ENCODE measurements at places on chromosomes 7 and 10.

GRCh38 chr10:15316871-15317464 is 54.1 kb downstream of the FAM171A1 start:
- no peak for DNase-seq

- DNase-seq: no peak
Measured at GRCh38 chr10:121684276-121684675, 86.0 kb upstream of the FGFR2 start.

- DNase-seq: no peak
Measured at GRCh38 chr7:2242541-2243429, 759 bp downstream of the NUDT1 start.

DNA sequence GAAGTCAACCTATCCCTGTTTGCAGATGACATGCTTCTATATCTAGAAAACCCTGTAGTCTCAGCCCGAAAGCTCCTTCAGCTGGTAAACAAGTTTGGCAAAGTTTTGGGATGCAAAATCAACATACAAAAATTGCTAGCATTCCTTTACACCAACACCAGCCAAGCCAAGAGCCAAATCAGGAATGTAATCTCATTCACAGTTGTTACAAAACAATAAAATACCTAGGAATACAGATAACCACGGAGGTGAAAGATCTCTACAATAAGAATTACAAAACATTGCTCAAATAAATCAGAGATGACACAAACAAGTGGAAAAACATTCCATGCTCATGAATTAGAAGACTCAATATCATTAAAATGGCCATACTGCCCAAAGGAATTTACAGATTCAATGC is 50.4 kb upstream of the ZNF365 start:
- no peak for DNase-seq

- DNase-seq: no peak
Measured at GRCh38 chr10:32538256-32538655, 92.3 kb downstream of the CCDC7 start.

DNA sequence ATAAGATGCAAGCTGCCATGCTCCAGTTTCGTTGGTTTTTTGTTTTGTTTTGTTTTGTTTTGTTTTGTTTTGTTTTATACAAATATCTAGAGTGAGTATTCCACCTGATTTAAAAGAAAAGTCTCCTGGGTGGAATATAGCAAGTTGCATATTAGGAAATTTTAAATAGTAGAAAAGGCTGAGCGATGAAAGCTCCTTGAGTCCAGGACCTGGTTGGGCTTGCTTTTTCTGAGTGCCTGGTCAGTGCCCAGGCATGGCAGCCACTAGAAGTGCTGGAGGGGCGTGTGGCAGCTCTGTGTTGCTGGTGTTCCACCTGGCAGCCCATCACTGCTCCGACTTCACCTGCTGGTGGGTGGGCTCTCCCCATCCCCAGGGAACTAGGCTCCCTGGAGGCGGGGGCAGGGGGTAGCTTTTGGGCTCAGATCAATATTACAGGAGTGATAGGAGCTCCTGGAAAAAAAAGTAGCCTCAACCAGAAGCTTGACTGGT is 8.0 kb downstream of the COL17A1 start:
- DNase-seq: no peak

GRCh38 chr10:106424981-106425380 is 739.5 kb downstream of the SORCS1 start:
- DNase-seq: no peak

DNA sequence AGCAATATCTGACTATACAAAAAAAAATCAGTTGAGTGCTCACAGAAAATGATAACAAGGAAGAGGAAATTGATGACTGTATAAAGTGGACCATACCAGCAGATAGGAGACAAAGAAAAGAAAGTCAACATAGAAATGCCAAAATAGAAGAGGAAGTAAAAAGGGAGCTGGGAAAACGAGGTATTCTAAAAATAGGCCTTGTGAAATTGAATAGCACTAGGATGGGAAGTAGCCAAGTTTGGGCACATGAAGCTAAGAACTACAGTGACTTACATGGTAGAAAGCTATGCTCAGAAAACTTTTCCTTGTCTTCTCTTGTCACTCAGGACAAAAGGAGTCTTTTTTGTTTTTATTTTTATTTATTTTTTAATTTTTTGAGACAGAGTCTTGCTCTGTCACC is 76.2 kb upstream of the APBB1IP start:
- DNase-seq: no peak

- DNase-seq: no peak
Measured at GRCh38 chr7:90081621-90082020, 72.6 kb upstream of the STEAP1 start.

DNA sequence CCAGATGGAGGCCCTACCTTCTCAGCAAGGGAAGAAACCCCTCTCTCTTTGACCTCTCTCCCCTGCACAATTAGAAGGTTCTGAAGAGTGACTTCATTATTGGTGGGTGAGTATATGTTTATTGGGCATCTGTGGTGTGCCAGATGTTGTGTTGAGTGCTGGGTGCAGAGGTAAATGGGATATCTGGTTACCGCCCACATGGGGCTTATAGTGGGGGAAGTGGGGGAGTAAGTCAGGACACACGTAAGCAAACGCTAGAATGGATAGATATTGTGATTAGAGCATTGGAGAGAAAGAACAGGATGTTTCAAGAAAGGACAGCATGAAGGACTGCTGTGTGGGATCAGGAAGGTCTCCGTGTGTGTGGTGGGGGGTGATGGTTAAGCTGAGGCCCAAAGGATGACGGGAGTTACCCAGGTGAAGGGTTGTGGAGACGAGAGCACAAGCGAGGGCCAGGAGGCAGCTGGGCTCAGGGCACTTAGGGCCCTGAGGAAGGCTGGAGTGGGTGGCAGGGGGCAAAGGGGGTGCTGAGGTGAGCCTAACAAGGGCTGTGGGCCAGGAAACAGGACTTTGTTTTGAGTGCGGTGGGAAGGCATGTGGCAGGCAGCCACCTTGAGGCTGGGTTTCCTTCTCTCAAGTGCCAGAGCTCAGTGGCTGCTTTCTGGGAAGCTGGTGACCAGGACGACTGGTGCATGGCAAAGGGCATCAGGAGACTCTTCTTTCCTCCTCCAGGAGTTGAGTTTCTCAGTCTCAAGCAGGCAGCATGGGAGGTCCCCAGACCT is 299.9 kb downstream of the RPS24 start:
- no peak for DNase-seq

GRCh38 chr7:492714-493065 is 27.0 kb downstream of the PDGFA start:
- DNase-seq: no peak

GRCh38 chr7:55149001-55149400 is 130.2 kb downstream of the EGFR start:
- DNase-seq: no peak
